ENCODE measurements at places on chromosomes 5 and 9.

- DNase-seq: no peak
These were observed 10.0 kb downstream of the HBEGF start for GRCh38 chr5:140336388-140336787.

GRCh38 chr5:31413030-31413812 lies 118.7 kb downstream of the DROSHA start:
- DNase-seq: no peak

DNA sequence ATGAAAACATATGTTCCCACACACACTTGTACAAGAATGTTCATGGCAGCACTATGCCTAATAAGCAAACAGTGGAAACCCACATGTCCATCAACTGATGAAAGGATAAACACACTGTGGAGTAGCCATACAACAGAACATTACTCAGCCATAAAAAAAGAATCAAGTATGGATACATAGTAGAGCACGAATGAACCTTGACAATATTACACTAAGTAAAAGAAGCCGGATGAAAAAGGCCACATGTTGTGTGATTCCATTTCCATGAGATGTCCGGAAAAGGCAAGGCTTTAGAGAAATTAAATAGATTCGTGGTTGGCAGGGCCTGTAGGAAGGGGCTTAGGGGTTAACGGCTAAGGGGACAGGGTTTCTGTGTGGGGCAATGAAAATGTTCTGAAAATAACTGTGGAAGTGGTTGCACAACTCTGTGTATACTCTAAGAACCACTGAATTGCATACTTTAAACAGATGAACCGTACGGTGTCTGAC lies 51.4 kb downstream of the COL23A1 start:
- DNase-seq: no peak

DNA sequence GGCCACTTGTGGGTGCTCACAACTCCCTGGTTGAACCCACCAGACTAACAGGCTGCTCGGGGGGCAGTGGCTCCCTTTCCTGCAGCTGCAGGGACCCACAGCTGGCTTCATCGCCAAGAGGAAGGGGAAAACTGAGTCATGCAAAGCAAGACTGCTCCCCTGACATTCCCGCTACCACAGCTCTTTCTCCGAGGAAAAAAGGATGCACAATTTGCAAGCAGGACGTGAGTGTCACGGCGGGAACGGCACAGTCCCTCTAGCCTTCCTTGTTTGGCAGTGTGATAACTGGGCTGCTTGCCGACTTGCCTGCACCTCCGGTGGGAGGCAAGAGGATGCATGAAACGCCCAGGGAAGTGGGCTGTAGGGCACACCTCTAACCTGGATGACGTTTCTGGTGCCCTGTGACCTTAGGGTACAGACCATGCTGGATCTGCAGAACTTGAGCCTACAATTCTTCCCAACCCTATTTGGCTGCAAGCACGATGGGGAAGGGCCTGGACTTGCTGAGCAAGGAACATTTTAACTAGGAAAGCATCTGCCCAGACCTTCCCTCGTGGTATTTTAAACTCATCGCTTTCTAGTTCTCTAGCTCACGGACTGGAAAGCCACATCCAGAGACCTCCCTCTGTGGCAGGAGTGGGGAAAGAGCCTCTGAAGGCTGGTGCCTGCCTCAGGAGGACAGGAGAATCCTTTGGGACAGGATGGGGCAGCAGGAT lies 7.8 kb downstream of the SH3PXD2B start:
- no peak for DNase-seq

DNA sequence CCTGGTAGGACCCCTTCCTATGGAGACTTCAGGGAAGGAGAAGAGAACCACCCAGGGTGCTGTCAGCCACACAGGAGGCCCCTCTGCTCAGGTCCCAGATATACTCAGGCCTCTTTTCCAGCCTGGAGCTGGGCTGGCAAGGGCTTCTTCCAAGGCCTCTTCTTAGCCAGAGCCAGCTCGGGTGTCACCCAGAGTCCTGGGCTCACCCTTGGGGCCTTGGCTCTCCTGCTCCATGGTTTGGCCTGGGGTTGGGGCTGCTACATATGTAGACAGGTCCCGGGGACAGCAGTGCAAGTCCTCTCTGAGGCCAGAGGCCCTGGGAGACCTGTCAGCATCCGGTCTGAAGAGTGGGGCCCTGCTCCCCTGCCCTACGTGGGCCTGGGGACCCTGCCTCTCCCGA lies 22.8 kb downstream of the PAEP start:
- no peak for DNase-seq

- no peak for DNase-seq
These were observed 180.5 kb downstream of the CNTLN start for GRCh38 chr9:17315341-17315740.

- no peak for DNase-seq
These were observed 360.5 kb upstream of the TARS1 start for GRCh38 chr5:33080287-33080686.

DNA sequence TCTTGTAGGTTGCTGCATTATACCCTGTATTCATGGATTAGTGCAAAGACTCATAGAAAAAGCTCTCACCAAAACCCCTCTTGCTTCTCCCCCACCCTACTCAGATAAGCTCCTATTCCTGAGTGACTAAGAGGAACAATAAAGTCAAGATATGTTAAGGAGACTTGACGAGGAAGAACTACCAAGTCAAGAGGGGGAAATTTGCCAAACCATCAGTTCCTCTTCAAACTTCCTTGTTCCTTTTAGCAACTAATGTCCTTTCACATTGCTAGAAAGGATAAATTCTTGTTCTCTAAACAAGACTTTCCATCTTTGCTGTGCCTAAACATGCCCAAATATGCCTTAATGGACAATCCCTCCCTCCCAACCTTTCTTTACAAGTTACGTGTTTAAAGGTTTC lies 27.0 kb downstream of the CNOT8 start:
- no peak for DNase-seq

DNA sequence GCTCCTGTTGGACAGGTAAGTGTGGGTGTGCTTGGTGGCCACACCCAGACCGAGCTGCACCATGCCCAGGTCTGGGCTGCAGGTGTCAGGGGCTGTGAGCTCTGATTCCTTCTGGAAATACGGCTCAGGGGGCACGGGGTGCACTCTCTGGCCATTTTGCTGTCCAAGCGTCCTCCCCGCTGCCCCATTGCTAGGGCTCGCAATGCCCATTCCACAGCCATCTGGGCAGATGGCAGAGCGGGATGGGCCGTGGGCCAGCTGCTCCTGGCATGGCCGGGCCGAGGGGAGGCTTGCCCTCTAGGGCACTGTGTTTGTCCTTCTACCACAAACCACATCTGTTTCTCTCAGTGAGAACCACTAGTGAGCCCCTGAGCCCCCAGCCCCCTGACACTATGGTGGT lies 67.9 kb upstream of the RXRA start:
- DNase-seq: no peak

- no peak for DNase-seq
These were observed 962 bp upstream of the TXN start for GRCh38 chr9:110257097-110257841.

Measured in activated CD8-positive, alpha-beta memory T cell treated with anti-CD3 and anti-CD28 coated beads for 48 hours (primary cell).